ENCODE measurements at places on chromosomes 6 and 20.

- no peak for DNase-seq
Observed at GRCh38 chr6:145498425-145498824, 236.9 kb downstream of the EPM2A start.

DNA sequence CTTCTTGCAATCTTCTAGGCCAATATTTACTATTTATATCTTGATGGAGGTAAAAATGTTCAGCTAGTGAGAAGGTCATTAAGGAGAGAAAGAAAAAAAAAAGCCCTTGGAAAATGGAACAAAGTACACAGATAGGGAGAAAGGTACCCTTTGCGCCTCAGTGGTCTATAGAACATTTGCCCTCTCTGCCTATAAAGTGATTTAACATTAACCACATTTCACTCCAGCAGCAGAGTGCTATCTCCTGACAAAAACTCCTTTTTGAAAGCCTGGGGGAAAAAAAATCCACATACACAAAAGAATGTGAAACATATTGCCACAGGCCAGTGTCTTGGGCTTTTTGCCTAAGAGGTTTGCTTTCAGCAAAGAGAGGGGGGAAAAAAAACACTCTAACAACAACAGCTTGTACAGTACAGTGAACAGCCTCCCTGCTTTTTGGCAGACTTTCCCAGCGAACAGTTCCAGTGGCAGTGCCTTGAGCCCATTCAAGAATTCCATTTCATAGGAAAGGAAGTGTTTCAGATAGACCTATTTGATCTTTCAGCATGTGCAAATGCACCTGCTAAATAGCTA is 695 bp downstream of the ARHGAP18 start:
- DNase-seq = no peak

- no peak for DNase-seq
Observed at GRCh38 chr6:33604941-33605854, 15.9 kb upstream of the ITPR3 start.

GRCh38 chr20:47468290-47469050 is 33.2 kb upstream of the NCOA3 start:
- DNase-seq = no peak

DNA sequence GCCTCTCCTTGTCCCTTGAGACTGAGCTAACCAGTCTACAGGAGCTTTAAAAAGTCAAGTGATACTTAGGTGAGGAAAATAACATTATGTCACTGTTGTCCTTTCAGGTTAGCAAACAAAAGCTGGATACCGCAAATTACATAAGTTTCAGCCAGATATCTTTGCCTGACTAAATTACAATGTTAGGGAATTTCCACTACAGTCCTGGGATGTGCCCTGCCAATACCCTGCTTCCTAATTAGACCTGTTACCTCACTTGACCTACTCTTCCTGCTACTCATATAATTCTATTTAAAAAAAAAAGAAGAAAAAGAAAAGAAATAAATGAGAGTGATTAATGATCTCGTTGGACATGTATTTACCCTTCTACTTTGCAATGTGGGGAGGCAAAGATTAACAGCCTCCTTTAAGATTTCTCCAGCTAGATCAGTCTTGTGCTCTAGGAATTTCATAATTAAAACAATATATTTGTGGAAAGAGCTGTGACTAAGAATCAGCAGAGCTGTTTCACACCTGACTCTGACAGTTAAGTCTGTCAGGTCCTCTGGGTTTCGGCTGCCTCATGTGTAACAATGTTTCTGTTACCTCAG is 318.9 kb downstream of the HDGFL1 start:
- no peak for DNase-seq

- no peak for DNase-seq
Observed at GRCh38 chr20:9412309-9412708, 102.1 kb upstream of the LAMP5 start.

DNA sequence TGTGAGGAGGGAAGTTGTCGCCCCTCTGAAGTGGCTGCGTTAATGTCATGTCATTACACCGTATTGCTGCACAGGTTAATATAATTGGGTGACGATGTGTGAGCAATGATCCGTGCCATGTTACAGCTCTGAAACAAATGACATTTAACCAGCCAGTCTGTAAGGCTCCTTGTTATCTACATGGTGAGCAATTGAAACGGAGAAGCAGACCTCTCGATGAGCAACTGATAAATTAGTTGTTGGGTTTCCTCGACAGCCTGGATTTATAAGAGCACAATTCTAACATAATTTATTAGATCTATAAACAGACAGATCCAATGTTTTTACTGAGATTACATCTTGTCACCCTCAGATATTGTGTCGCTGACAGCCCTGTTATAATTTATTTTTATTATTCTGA is 49.9 kb upstream of the MAFB start:
- DNase-seq = no peak

DNA sequence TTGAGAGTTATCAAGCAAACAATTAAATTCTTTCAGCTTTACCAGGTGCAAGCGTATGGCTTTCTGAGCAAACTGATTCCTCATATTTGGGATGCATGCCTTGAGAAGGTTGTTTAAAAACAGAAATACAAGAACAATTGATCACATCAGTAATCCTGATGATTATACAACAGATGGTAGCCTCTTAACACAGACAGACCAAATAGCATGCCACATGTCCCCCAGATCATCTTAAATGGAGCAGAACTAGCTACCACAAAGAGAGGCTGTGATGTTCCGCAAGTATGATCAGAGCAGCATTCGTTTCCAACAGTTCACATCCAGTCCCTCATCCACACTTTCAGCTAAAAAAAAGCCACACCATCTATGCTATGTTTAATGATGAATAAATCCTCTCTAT is 246.2 kb upstream of the NRSN1 start:
- no peak for DNase-seq

- no peak for DNase-seq
Observed at GRCh38 chr6:126820634-126821033, 297.8 kb upstream of the RSPO3 start.

DNA sequence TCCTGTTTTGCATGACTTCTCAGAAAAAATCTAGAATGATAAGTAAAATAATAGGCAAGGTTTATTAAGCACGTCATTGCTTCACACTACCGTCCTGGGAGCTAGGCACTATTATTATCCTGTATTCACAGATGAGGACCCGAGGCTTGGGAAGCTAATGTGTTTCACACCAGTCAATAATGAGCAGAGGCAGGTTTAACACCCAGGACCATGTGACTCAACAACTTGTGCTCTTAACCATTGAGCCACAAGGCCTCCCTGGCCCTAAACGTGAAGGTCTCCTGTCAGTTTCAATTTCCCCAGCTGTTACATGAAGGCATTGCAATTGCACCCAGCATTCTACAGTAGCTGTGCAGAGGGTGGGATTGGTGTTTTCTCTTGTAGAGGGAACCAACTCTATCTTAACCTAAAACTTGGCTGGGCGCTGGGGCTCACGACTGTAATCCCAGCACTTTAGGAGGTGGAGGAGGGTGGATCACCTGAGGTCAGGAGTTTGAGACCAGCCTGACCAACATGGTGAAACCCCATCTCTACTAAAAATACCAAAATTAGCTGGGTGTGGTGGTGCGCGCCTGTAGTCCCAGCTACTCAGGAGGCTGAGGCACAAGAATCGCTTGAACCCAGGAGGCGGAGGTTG is 191.2 kb downstream of the BCAS1 start:
- DNase-seq = no peak

DNA sequence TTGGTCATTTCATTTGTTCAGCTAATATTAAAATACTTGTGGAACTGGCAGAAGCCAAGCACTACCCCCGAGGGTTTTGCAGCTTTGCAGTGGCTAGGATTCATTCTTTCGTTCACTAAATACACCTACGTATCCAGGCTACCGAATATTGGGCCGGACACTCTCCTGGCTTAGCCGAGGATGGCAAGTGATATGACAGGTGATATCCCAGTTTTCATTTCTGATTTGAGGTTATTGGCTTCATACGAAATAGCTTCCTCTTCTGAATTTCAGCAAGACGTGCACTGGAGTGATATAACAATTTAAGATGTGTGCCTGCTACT is 536 bp upstream of the MTFR2 start:
- no peak for DNase-seq

All from HFF-Myc (cell line).